ENCODE measurements at places on chromosomes 12 and 14. TPM values are rescaled to one million over a fixed set of nuclear protein-coding genes. Genes with fewer than 3 reads are reported as not detected.

Gene CDKL1
- 13.7 TPM for total RNA-seq

Gene DBX2
- not detected for total RNA-seq

Gene PMCH
- not detected for total RNA-seq

Gene HAL
- not detected for total RNA-seq

Gene C12orf57
- 166 TPM for total RNA-seq
